ENCODE measurements at places on chromosomes 4 and X. TPM values are rescaled to one million over a fixed set of nuclear protein-coding genes. Genes with fewer than 3 reads are reported as not detected.
A peak's percentile ranks its signal among the peaks of the same experiment; 100 is the strongest.

DNA sequence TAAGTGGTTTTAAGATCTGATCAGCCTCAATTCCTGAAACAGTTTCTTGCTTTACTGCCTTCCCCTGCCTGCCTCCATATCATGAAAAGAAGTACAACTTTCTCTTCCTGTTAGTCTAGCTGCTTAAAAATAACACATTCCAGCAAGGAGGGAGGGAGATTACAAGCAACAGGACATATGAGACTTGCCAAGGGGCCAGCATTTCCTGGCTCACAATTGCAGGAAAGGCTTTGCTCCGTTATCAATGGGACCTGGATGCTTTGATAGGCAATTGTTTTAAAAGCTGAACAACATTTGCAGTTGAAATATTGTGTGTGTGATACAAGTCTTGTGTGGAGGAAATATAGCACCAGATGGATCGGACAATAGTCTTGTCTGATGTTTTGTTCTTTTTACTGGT lies 425.0 kb downstream of the FAT4 start:
- DNase-seq = no peak
- H3K36me3 ChIP-seq = no peaks in the 10 kb centered on the region
- H3K27ac ChIP-seq = peak overlapping the region; percentile 25
- H3K4me1 ChIP-seq = peaks cover 26% of the 10 kb centered on the region
- no peak overlapping the region for H3K4me3 ChIP-seq
- no peaks in the 10 kb centered on the region for H3K27me3 ChIP-seq

GRCh38 chrX:43702660-43703059 lies 46.6 kb downstream of the MAOA start:
- peaks cover 24% of the 10 kb centered on the region for H3K4me1 ChIP-seq
- peak overlapping the region; percentile 82 for H3K27ac ChIP-seq
- H3K36me3 ChIP-seq = no peaks in the 10 kb centered on the region
- no peak overlapping the region for H3K4me3 ChIP-seq
- no peaks in the 10 kb centered on the region for H3K27me3 ChIP-seq

DNA sequence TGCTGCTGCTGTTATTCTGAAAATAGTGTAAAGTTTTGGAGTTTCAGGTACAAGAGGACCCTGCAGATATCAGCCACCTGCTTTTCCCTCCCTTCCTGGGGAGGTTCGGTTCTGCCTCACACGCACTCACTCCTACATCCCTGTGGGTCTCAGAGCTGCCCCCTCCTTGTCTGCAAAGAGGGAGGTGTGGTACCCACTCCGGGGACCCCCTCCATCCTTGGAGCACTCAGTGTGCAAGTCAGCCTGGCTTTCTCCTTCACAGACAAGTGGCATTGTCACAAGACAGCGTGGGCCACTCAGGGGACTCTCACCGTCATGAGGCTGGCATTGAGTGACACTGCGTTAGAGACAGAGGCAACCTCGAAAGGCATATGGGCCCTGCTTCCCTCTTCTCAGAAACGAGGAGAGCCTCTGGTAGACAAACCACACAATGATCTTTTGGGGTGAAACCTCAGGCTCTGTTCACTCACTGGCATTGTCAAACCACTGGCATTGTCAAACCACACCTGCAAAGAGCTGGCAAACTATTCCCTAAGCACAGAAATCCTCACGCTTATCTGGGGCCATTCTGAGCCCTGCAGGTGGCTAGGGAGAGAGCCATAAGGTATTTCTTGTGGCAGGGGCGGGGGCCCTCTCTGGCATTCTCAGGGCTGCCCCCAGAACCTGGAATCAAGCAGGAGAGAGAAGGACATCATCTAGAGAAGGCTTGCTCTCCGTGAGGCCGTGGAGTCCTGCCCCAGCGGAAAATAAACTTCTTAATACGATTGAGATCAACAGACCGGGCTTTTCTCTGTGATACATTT lies 285.0 kb downstream of the SHOX start:
- no peaks in the 10 kb centered on the region for H3K27me3 ChIP-seq
- no peaks in the 10 kb centered on the region for H3K4me1 ChIP-seq
- H3K36me3 ChIP-seq = no peaks in the 10 kb centered on the region

DNA sequence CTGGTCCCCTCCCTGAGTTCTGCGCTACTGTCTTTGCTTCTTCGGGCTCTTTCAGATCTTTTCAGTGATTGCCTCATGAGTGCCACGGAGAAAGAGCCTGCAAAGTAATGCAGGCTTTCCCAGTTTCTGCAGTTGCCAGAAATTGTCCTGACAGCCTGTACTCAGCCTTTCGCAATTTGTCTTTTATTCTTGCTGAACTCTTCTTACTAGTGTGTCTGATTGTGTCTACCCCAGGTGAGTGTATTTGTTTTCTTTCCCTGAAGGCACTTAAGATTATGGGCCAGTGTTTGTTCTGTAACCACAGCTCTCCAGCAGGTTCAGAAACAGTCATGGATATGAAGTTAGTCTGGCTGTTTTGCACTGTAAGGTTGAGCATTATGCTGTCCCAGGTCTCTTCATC lies 47.1 kb downstream of the FAM193A start:
- no peaks in the 10 kb centered on the region for H3K27me3 ChIP-seq
- no peak overlapping the region for H3K27ac ChIP-seq
- H3K4me3 ChIP-seq = no peak overlapping the region
- H3K36me3 ChIP-seq = no peaks in the 10 kb centered on the region
- no peak for DNase-seq
- no peaks in the 10 kb centered on the region for H3K4me1 ChIP-seq

- no peak for DNase-seq
- H3K4me1 ChIP-seq = no peaks in the 10 kb centered on the region
- no peak overlapping the region for H3K4me3 ChIP-seq
- H3K27ac ChIP-seq = no peak overlapping the region
These were observed 39.3 kb upstream of the PDK3 start for GRCh38 chrX:24425806-24426205.

GRCh38 chr4:58833126-58833525 lies 1722.9 kb upstream of the IGFBP7 start:
- H3K4me3 ChIP-seq = no peak overlapping the region
- H3K4me1 ChIP-seq = no peaks in the 10 kb centered on the region
- H3K27ac ChIP-seq = no peak overlapping the region

DNA sequence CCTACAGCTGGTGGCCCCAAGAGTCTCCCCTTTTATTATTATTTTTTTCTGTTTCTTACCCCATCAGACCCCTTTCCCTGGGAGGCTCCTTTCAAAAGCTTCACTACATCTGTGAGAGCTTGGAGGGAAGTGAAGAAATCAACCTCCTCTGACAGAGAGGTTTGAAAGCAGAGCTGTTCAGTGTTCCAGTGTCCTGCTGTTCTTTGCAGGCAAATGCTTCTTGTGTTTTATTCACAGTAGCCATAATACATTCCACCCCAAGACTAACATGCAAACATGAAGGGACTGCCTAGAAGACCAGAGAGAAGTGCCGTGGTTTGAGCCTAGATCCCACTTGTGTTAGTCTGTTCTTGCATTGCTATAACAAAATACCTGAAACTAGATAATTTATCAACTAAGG lies 192.1 kb downstream of the PTTG2 start:
- no peak overlapping the region for H3K27ac ChIP-seq
- H3K36me3 ChIP-seq = no peaks in the 10 kb centered on the region
- H3K4me1 ChIP-seq = peaks cover 20% of the 10 kb centered on the region
- H3K4me3 ChIP-seq = no peak overlapping the region
- DNase-seq = no peak

DNA sequence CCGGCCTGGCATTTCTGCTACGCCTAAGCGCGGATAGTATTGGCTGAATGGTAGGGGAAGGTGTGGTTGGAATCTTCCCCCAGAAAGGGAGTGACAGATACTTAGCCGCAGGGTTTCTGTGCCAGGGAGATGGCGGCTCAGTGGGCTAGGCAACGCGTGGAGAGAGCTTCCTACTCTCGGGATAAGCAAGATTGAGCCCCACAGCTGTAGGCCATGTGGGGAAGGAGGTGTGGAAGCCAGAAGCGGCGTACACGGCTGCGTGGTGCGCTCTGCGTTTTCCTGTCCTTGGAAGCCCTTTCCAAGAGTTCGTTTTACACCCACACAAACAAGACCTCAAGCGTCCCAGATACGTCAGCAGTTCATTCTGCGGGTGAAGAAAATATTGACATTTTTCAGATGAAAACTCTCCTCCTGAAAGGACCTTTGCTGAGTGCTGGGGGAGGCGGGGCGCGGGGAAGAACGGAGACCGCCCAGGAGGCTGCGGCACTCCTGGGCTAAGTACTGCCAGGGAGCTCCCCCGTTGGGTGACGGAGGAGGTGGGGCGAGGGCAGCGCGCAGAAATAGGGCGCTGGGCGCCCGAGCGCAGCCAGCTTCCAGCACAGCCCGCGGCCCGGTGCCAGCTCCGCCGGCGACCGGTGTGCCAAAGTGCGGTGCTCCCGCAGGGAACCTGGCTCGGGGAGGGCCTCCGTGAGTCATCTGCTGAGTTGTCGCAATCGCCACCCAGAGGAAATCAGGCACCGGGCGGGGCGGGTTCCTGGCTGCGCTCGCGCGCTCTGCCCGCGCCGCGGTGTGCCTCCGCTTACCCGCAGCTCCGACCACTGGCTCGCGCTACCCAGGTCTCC lies at the start of gene GPAT3:
GPAT3 (plus strand) TSS at position 589 of the 842 bp plus-strand sequence. CDS start 515 bp downstream, outside the sequence.
- peaks cover 16% of the 10 kb centered on the region for H3K4me1 ChIP-seq
- no peak within 1 kb of the TSS for H3K27ac ChIP-seq
- no peaks in the 10 kb centered on the region for H3K27me3 ChIP-seq
- no peaks in the 10 kb centered on the region for H3K36me3 ChIP-seq
- H3K4me3 ChIP-seq = peak within 1 kb of the TSS; percentile 57

GRCh38 chr4:9943761-9944160 lies 77.5 kb downstream of the SLC2A9 start:
- no peak overlapping the region for H3K4me3 ChIP-seq
- no peak overlapping the region for H3K27ac ChIP-seq
- no peaks in the 10 kb centered on the region for H3K4me1 ChIP-seq
- H3K36me3 ChIP-seq = no peaks in the 10 kb centered on the region

DNA sequence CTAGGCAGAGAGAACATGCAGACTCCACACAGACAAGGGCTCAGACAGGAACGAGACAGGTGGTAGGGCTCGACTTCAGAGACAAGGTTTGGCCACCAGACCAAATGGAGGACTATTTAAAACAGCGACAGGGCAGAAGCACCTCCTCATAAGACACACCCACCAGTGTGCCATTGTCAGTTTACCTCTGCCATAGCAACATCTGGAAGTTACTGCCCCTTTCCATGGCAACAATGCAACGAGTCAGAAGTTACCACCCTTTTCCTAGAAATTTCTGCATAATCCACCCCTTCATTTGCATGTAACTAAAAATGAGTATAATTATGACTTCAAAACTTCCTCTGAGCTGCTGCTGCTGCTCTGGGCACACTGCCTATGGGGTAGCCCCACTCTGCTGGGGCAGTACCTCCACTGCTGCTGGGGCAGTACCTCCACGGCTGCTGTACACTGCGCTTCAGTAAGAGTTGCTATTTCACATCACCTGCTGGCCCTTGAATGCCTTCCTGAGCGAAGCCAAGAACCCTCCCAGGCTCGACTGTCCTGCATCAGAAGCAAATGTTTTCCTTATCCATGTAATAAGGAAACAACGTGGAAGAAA lies 2222.3 kb upstream of the AGA start:
- no peaks in the 10 kb centered on the region for H3K4me1 ChIP-seq
- H3K27ac ChIP-seq = no peak overlapping the region
- no peaks in the 10 kb centered on the region for H3K27me3 ChIP-seq

DNA sequence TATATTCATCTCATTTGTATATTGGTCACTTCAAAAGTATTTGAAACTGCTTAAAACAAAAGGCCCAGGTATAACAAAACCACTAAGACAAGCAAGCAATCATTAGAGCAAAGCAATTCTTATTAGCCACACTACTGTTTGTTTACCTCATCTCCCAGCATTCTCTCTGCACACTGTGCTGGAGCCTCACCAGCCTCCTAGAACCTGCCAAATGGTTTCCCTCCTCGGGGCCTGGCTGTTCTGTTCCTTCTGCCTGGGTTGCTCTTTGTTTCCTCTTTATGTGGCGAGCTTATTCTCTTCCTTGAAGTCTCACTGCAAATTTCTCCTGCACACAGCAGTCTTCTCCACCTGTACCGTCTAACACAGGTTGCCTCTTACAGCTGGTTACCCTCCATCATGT lies 67.5 kb upstream of the MND1 start:
- no peak overlapping the region for H3K4me3 ChIP-seq
- no peaks in the 10 kb centered on the region for H3K4me1 ChIP-seq
- no peak for DNase-seq
- peaks cover 8% of the 10 kb centered on the region for H3K36me3 ChIP-seq
- H3K27me3 ChIP-seq = no peaks in the 10 kb centered on the region
- no peak overlapping the region for H3K27ac ChIP-seq

GRCh38 chr4:69793732-69794131 lies 33.3 kb upstream of the SULT1B1 start:
- H3K4me3 ChIP-seq = no peak overlapping the region
- H3K27ac ChIP-seq = no peak overlapping the region
- H3K4me1 ChIP-seq = no peaks in the 10 kb centered on the region
- H3K27me3 ChIP-seq = no peaks in the 10 kb centered on the region

GRCh38 chr4:94701631-94702300 lies 56.0 kb upstream of the BMPR1B start:
- H3K36me3 ChIP-seq = no peaks in the 10 kb centered on the region
- no peak overlapping the region for H3K4me3 ChIP-seq
- no peaks in the 10 kb centered on the region for H3K27me3 ChIP-seq

DNA sequence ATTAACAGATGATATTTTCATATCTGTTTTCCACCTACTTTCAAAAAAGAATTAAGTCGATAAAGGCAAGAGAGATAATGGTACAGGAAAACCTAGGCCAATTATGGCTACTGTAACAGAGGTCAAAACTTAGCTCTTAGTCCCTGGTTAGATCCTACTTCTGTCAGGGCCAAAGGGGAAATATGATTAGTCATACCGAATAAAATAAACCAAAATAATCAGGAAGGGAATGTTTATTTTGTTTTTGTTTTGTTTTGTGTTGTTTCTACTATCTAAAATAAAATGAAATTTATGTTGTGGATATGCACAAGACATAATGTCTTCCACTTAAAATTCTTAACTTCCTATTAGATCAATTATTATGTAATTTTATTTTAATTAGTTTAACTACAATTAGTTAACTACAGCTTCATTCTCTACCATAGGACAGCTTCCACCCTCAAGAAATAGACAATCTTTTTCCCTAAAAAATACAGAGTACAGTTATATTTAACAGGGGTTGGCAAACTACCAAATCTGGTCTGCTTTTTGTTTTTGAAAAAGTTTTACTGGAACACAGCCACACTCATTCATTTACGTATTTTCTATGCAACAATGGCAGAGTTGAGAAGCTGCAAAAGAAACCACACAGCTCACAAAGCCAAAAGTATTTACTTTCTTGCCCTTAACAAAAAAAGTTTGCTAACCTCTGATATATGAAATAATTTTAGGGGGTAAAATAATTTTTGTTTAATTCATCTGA lies 25.4 kb downstream of the TMEM47 start:
- peaks cover 4% of the 10 kb centered on the region for H3K4me1 ChIP-seq
- DNase-seq = no peak
- H3K27me3 ChIP-seq = no peaks in the 10 kb centered on the region

- no peak overlapping the region for H3K27ac ChIP-seq
- no peaks in the 10 kb centered on the region for H3K36me3 ChIP-seq
- peaks cover 16% of the 10 kb centered on the region for H3K4me1 ChIP-seq
- no peak overlapping the region for H3K4me3 ChIP-seq
These were observed 9.5 kb upstream of the TLR8 start for GRCh38 chrX:12896935-12897334.

- DNase-seq = no peak
- H3K27ac ChIP-seq = no peak overlapping the region
- no peaks in the 10 kb centered on the region for H3K36me3 ChIP-seq
These were observed 158.9 kb downstream of the ADAMTS3 start for GRCh38 chr4:72410158-72410557.

GRCh38 chr4:156942991-156943390 lies 28.6 kb downstream of the PDGFC start:
- H3K4me1 ChIP-seq = peaks cover 72% of the 10 kb centered on the region
- H3K4me3 ChIP-seq = no peak overlapping the region
- no peak overlapping the region for H3K27ac ChIP-seq
- H3K36me3 ChIP-seq = no peaks in the 10 kb centered on the region

Gene ODAM
- total RNA-seq = not detected

Gene UCP1
- total RNA-seq = not detected

Gene TMSB15A
- total RNA-seq = 44.2 TPM

Gene SAP30
- 39.0 TPM for total RNA-seq

Gene UBQLN2
- 8.9 TPM for total RNA-seq

Gene EOLA2
- 23.6 TPM for total RNA-seq

Gene POU3F4
- not detected for total RNA-seq

Gene DCHS2
- total RNA-seq = not detected

Gene MAP9
- 3.1 TPM for total RNA-seq
